ENCODE measurements at places on chromosomes 4 and X. TPM values are rescaled to one million over a fixed set of nuclear protein-coding genes. Genes with fewer than 3 reads are reported as not detected.

- DNase-seq, result no peak
Observed at GRCh38 chrX:120402369-120402768, 40.5 kb downstream of the ATP1B4 start.

DNA sequence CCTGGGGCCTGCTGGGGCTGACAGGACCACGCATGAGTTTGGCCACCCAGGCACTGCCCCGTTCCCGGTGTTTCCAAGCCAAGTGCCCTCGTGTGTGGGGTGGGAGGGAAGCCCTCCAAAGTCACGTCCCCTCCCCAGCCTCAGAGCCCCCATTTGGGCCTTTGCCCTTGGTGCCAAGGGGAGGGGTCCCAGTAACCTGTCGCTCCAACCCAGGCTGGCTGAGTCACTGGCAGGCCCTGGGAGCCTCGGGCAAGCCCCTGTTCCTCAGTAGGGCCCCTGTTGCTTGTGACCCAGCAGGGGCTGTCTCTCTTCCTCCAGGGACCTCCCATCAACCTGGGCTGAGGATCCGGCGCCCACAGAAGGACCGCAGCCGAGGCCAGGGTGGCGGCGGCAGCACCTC is 10.7 kb upstream of the HAUS7 start:
- DNase-seq, result no peak

GRCh38 chr4:177131736-177132135 is 177.9 kb upstream of the NEIL3 start:
- no peak for DNase-seq

NXF3 gene
- 4.0 TPM for total RNA-seq

- no peak for DNase-seq
Observed at GRCh38 chr4:185589067-185589836, 53.9 kb upstream of the PDLIM3 start.

GRCh38 chr4:165834116-165834515 is 38.9 kb upstream of the TLL1 start:
- no peak for DNase-seq

DNA sequence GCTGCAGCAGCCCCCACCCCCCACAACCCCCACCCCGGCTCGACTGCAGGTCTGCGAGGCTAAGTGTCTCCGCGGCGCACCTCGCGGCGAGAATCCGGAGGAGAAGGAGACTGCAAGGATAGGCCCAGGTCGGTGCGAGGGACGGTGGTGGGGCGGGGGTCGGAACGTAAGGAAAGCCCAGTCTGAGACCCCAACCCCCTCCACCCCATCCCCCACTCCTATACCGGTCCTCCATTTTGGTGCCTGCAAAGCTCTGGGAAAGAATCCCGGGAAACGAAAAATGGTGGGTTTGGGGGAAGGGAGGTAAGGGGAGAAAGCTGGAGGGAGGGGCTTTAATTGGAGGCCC is 614 bp downstream of the BEX3 start:
- no peak for DNase-seq

GALNTL6 gene
- not detected for total RNA-seq

DNA sequence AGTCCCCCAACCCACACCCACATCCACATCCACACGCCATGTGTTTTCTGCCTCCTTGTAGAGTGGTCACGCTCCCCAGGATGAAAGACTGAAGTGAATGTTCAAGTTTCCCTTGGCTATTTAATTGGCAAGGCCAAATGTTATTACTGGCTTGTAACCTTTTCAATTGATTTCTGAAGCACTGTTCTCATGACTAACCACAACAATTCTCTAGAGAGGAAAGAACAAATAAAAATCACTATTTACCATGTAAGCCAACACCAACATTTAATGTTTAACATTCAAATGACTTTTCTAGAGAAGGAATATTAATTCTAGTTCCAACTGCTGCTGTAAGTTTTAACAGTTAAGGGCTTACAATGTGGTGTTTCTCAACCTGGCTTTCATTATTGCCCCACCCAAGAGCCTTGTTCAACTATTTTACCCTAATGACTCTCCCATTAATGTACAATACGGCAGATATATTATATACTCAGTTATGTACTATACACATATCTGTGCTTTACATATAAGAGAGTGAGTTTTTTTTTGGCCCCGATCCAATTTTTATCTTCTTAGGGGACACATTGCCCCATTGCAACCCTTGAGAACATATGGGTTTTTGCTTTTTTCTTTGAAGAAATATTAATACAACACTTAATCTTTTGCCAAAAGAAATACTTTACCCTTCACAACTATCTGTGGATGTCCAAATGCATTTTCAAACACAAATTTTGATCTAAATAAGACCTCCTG is 46.5 kb downstream of the RELL1 start:
- DNase-seq, result no peak

GRCh38 chr4:112069110-112069509 is 76.1 kb upstream of the FAM241A start:
- DNase-seq, result no peak

DNA sequence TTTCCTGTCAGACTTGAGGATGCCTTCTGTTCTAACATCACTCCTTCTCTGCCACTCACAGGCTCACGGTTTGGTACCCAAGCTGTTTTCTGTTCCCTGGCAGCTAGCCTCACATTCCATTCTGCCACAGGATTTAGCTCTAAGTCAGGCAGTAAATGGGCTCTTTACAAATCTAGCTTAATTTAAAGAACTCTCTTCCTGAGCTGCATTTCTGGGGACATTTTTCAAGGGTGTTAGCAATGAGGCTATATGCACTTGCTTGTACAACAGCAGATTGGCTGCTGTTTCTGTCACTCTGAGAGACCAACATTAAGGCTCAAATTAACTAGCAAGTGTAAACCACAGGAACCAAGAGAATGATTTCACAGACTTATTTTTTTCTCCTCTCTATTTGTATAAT is 337.8 kb upstream of the NOCT start:
- DNase-seq, result no peak

DNA sequence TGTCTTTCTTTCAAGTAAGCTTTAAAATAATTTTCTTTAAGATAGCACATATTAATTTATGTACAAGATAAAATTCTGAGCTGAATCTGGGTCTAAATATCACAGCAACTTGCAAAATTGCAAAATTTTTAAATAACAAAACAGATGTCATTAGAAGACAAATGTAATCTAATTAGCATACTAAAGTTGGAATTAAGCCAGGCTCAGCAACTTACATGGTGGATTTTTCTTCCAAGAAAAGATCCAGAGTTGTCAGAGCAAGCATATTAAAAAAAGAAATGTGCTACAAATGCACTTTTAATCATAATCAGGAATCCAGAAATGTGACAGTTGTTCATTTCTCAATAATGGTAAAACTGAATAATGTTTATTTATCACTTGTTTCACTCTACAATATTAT is 906.9 kb upstream of the INTU start:
- DNase-seq, result no peak

GRCh38 chr4:186701273-186701672 is 22.4 kb downstream of the FAT1 start:
- DNase-seq, result no peak

- no peak for DNase-seq
Observed at GRCh38 chr4:78659264-78659663, 107.7 kb downstream of the ANXA3 start.

RTL3 gene
- 0.12 TPM for total RNA-seq

- no peak for DNase-seq
Observed at GRCh38 chr4:106424426-106424825, 55.8 kb upstream of the GIMD1 start.

LUZP4 gene
- not detected for total RNA-seq

DNA sequence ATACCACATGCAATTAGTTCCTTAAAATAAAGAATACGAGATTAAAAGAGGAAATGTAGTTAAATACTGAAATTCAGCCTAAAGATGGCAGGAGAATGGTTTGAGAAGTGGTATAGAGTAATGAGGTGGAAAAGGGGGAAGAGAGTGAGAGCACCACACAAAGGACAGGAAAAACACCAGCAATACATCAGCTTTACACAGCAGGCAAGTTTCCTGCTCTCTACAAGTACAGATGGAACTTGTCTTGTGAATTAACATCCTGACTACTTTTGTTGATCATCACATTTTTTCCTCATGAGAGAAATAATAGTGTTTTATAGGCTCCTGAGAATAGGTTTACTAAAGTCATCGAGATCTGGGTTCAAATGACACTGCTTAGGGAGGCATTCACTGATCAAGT is 2.9 kb upstream of the UNC5C start:
- DNase-seq, result no peak

PASD1 gene
- total RNA-seq, result not detected

ZNF595 gene
- 34.1 TPM for total RNA-seq

MAGEH1 gene
- 28.6 TPM for total RNA-seq

SYP gene
- 2.6 TPM for total RNA-seq

TNIP3 gene
- total RNA-seq, result 1.3 TPM

DNA sequence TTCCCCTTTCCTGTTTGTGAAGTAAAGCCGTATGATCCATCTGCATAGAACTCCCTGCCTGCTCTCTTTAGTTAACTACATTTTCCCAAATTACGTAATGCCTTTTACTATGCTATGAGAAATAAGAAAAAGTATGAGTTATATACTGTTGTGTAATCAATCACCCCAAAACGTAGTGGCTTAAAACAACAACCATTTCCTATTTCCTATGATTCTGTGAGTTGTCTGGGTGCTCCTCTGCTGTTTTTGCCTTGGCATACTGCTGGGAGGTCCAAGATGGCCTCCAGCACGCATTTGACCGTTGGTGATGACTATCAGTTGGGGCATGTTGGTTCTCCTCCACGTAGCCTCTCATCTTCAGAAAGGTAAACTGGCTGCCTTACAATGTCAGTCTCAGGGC is 39.8 kb downstream of the BBS12 start:
- DNase-seq, result no peak

- DNase-seq, result no peak
Observed at GRCh38 chr4:100414016-100414790, 103.6 kb downstream of the EMCN start.

RNF128 gene
- total RNA-seq, result 0.37 TPM

KCNE5 gene
- total RNA-seq, result 1.0 TPM

- no peak for DNase-seq
Observed at GRCh38 chr4:181418496-181418895, 824.7 kb upstream of the TENM3 start.

DNA sequence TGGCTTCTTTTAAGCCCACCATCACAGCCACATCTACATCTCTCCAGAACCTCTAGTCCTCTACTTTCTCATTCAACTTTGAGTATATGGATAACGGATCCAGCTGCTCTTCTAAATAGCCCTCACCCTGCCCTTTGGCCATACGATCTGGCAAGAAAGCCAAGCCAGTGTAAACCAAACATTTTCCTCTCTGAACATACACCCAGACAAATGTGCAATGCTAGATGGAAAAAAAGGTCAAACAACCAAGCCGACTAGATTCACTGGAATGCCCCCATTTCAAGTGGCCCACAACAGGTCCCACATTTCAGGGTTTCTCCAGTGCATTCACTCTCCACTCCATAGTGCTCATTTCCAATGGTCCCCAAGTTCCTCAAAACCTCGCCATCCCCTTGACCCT is 24.0 kb downstream of the USP46 start:
- DNase-seq, result no peak

DLG3 gene
- 4.1 TPM for total RNA-seq

DNA sequence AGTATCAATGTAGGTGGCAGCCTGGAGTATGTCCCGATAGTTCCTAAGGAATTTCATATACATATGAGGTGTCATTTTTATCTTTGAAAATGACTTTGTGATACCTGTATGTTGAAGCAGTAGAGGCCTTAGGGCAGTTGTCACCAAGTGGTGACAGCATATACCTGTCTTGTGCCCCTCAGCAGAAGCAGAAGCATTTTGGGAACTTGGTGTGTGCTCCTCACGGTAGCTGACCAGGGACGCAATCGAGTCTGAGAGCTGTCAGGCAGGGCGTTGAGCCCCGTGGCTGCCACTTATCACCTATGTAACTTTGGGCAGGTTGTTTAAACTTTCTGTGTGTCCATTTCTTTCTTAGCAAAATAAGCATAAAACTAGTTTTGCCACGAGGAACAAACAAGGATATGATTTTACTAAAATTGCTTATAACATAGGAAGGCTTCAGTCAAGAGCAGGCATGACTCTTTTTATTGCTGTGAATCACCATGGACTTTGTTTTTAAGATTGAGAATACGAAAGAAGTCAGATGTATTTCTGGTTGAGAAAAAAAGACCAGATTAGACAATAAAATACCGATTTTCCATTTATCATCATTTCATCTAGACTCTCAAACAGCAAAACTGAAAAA is 161.5 kb downstream of the CPE start:
- DNase-seq, result no peak

DNA sequence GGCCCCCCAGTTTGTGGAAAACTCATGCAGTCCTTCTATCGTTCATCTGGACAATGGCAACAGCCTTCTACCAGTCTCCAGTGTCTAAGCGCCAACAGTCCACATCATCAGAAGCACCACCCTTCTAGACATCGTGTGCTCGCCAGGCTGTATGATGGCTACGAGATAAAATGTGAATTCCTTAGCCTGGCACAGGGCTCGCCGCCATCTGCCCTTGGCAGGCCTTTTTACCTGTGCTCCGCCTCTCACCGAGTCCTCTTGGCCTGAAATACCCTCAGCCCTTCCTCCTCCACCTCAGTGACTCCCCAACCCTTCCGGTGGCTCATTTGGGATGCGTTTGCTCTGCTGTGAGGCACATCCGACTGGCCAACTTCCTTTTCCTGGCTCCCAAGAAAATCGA is 15.9 kb upstream of the STS start:
- DNase-seq, result no peak

DNA sequence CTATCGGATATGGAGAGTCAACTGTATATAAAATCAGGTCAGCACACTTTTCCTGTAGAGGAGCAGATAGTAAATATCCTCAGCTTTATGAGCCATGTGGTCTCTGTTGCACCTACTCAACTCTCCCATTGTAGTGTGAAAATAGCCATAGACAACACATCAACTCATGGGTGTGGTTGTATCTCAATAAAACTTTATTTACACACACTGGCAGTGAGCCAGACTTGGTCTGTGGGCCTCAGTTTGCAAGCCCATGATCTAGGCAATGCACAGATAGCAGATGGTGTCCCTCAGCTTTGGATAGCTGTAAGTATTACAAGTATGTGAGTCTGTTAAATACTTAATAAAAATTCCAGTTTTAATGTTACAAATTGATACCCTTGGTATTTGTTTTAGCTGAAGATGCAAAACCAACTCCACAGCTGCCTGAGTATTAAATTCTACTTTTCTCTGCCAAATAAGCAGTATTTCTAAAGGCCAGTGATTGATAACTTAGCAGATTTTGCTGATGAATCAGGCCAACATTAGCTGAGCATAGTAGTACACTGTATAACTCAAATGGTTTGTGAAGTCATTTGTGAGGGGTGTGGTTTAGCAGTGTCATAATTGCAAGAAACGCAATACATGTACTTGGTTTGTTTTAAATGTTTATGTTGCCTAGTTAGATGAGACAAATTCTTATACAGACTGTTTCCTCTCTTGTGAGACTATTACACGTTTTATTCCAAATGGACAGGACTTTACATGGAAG is 87.3 kb downstream of the GPR143 start:
- no peak for DNase-seq

Measured in omental fat pad (tissue), 4 donors.